ENCODE measurements at places on chromosomes 1 and 21. TPM values are rescaled to one million over a fixed set of nuclear protein-coding genes. Genes with fewer than 3 reads are reported as not detected.

DNA sequence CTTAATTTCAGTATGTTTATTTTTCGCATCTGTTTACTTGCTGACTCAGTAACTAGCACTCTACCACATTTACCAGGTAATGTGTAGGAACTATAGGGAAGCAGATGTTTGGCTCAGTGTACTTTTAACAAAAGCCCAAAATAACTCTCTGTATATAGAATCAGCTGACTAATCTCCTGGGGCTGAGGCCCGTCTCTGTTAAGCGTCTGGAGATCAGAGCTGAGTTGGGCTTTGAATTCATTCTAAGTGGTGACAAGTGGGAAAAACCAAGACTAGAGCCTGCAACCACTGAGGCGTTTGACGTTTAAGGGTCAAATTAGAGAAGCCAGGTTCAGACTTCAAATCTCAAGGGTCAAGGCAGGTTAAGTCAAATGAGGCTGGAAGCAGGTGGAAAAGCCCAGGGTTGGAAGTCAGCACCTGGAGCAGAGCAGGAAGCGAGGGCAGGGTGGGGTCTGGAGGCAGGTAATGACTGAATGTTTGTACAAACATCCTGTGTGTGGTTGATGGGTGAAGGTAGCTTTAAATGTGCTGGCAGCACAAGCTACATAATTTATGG lies 56.8 kb upstream of the LYST start:
- no peak for DNase-seq

DNA sequence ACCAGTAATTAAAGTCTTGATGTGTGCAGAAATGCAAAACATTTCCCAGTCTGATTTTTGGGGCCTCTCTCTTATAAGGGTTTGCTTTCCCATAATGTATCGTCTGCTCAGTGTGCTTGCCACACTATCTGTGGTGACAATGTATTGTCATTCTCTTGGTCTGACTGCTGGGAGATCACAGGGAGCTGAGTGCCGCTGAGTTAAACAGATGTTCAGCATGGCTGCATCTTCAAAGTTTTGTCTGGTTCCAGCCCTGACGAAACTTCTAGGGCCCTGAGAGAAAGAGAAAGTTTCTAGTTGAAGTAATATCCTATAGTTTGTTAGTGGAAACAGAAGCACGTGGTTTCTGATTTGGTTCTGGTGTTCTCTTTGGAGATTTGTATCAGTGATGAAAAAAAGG lies 42.6 kb downstream of the DNM3 start:
- no peak for DNase-seq

GRCh38 chr1:230236301-230237008 lies 169.4 kb downstream of the GALNT2 start:
- no peak for DNase-seq

- DNase-seq, result no peak
Observed at GRCh38 chr1:246730839-246731238, 6.6 kb downstream of the SCCPDH start.

GRCh38 chr1:199811163-199811562 lies 216.3 kb upstream of the NR5A2 start:
- no peak for DNase-seq

- DNase-seq, result peak; percentile 3
Observed at GRCh38 chr21:44539991-44540666, at the start of gene KRTAP10-1. Gene KRTAP10-1, minus strand, starts transcription at chr21:44540195. Its CDS starts 45 bp downstream, at chr21:44540150.

- DNase-seq, result no peak
Observed at GRCh38 chr1:104100115-104100514, 350.4 kb downstream of the AMY1C start.

DNA sequence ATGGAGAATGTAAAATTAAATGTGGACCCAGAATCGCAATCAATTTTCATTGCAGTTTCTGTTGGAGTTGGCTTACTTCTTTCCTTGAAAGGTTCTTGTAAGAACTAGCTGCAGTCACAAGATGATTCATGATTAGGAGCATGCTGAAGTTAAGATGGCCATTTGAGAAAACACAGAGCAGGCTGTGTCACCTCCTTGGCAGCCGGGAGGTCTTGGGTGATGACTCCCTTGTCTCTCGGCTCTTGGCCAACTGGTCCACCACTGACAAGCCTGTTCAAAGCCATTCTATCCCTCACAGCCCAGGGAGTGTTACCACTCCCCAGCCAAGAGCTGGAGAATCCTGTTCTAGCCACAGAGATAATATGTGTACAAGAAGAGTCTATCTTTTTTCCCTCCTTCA lies 40.6 kb downstream of the OPTC start:
- DNase-seq, result peak; percentile 96

GRCh38 chr1:101235696-101236515 lies 913 bp upstream of the S1PR1 start:
- peak; percentile 47 for DNase-seq

DNA sequence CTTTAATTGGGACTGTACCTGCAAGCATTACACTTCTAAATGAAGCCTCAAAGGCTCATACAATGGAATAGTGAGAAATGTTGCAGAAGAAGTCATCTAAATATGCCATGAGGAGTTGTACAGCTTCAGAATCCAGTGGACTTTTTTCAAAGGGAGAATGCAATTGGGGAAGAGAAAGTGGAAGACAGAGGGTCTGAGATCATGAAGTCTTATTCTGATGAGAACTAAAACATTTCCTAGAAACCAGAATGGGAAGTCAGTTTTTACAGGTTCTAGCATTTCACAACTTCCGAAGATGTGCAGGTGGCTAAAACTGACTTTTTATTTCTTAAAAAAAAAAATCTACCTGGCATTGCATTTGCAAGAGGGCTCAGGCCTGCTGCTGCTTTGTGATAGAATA lies 424.4 kb upstream of the RUNX1 start:
- DNase-seq, result no peak

PKLR gene
- not detected for total RNA-seq

BSND gene
- total RNA-seq, result not detected

L1TD1 gene
- not detected for total RNA-seq

All from Daoy (cell line).